ENCODE measurements at places on chromosomes 11 and 22.

- DNase-seq: no peak
These were observed 23.8 kb downstream of the KCNQ1 start for GRCh38 chr11:2468363-2469235.

DNA sequence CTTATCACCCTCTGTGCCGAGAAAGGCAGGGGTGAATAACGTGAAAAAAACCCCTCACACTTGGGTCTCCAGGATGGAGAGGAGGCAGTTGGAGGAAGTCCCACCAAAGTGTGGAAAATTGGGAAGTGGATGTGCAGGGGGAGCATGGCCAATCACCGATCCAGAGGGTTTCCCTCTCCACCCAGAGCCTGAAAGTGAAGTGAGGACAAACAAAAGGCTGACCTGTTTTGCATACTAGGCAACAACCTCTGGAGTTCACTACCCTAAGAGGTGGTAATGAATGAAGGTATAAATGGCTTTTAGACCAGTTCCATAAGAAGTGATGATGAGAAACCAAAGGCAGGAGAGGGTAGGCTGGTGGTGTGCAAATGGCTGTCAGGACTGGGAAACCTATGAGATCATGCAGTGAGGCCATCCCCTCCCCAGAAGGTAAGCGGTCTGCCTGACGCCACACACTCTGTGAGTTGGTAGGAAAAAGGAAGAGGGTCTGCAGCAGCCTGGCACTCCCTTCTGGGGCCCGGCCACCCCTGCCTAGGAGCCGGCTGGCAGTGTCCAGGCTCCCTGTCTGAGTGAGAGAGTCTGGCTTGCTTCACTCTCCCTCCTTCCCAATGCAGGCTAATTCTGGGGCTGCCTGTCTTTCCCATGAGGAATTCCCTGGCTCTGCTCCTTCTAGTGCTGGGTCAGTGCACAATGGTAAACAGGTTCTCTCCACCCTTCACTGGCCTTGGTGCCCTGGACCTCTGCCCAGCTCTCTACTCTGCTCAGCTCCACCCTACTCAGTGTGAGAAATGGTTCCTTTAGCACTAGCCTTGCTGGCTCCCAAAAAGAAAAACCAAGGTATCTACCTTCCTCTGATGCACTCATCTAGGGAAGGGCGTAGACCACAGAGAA lies 15.6 kb downstream of the TBC1D10A start:
- peak; percentile 88 for DNase-seq

- DNase-seq: no peak
These were observed 124.0 kb upstream of the RCN1 start for GRCh38 chr11:31966846-31967245.

- no peak for DNase-seq
These were observed 31.7 kb downstream of the LIF start for GRCh38 chr22:30214703-30215407.

GRCh38 chr11:129973068-129973467 lies 29.6 kb downstream of the PRDM10 start:
- DNase-seq: no peak

GRCh38 chr22:40235308-40235707 lies 57.6 kb downstream of the TNRC6B start:
- peak; percentile 25 for DNase-seq

DNA sequence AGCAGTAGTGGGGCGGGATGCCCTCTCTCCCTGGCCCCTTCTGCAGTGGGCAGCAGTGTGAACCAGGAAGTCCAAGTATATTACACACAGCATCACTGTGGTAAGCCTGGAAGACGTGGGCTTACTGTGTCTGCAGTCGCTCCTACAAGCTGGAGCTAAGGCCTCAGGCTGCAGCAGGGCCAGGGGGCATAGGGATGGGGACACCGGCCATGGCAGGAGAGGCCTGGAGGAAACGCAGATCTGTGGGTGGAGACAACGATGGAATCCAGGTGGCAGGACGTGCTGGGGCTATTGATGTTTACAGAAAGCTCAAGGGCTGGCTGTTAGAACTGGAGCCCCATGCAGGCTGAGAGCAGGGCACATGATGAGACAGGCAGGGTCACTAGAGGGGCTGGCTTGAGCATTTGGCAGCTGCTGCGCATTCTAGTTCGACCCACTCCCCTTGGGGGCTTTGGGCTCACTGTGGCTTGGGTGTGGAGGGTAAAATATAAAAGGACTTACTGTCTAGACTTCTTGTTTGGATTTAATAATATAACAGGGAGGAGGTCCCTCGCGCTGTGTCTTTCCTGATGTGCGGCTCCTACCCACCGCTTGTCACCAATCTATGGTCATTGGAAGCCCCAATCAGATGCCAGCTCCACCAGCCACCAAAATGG lies 539.5 kb downstream of the TBC1D22A start:
- DNase-seq: no peak

GRCh38 chr11:3043315-3043871 lies 13.8 kb downstream of the CARS1 start:
- DNase-seq: peak; percentile 90

DNA sequence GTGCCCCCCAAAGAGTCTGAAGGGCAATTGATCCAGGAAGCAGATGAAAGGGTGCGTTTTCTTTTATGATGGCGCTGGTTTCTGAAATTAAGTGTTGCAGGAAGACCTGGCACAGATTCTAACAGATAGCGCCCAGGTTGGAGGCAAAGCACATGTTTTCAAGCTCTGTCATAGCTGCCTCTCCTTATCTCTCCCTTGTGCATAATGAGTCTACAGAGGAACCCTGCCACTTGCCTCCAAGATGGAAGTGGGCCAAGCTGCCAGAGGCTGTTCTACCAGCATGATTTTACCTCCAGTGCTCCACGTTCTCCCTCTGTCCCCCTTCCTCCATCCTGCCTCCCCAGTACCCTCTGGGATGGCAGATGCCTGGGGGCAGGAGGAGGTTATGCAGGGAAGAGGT lies 30.0 kb upstream of the TLCD5 start:
- DNase-seq: no peak

- DNase-seq: no peak
These were observed 727 bp upstream of the CSDC2 start for GRCh38 chr22:41560095-41560471.

GRCh38 chr11:63870351-63871140 lies 31.6 kb downstream of the MARK2 start:
- no peak for DNase-seq

DNA sequence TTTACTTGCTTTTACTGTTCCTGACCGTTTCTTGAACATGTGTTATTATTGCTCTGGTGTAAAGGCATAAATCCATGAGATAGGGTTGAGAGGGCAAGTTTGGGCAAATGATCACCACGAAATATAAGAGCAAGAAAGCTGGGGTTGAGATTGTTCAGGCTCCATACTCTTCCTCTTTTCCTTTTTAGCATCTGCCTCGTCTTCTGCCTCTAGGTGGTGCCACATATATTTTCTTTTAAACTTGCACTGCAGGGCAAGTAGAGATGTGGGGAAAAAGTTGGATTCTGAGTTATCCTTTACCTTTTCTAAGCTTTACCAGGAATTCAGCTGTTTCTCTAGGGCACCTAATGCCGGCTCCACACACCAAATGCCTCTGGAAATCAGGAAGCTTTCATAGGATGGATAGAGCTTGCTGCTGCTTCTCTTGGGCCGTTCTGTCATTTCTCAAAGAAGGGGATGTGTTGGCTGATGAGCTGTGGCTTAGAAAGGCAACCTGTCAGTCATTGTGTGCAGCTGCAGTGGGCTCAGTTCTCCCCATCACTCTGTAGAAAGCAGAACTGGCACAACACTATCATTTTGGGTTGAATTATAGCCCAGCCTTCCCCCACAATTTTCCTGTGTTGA lies 98.2 kb downstream of the LDLRAD3 start:
- peak; percentile 39 for DNase-seq

GRCh38 chr11:12411393-12411792 lies 34.0 kb downstream of the PARVA start:
- DNase-seq: no peak

DNA sequence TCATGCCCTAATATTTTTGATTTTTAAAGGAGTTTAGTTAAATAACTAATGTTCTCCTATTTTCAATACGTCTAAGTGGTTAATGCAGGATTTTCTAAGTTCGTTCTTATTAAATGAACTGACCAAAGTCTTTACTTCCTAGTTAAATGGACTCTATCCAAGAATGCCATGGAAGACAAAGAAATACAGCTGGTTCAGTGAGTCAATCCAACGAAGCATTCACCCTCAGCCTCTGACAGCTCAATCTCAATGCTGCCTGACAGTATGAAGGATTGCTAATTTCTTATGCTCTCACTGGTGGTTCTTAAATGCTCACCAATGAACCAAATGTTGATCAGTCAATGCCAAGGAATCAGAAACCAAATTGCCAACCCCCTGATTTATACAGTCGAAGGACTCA lies 219.4 kb downstream of the CADM1 start:
- no peak for DNase-seq

DNA sequence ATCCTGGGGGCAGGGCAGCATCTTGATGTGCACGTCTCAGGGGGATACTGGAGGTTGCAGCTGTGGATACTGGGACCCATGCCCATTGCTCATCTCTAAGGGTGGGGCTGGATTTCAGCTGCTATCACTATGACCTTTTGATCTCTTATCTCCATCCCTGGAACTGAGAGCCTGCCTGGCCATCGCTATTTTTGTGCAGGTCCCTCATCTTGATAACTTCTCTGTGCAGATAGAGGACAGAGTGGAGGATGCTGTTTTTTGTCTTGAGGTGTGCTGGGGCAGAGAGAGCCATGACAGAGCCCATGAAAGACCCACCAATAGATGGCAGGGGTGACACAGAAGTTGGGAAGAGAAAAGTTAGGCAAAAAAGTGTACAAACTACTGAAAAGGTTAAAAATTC lies 5.1 kb upstream of the INSC start:
- no peak for DNase-seq

GRCh38 chr11:121757480-121758125 lies 304.8 kb upstream of the SORL1-AS1 start:
- no peak for DNase-seq

DNA sequence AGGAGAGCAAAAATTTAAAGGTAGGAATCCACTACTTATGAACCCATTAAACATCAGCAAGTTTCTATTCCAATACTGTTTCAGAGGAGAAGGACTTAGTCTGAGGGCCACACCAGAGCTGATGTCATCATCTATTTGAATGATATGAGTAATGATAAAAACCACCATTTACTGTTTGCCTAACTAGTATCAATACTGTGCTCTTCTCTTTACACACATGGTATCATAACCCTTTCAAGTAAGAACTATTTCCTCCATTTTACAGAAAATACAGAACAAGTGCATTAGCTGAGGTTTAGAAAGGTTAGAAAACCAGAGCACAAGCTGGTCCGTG lies 651.3 kb upstream of the KIRREL3 start:
- DNase-seq: no peak

GRCh38 chr22:47748271-47748670 lies 985.8 kb downstream of the TBC1D22A start:
- no peak for DNase-seq

GRCh38 chr11:133026952-133027351 lies 505.3 kb downstream of the OPCML start:
- no peak for DNase-seq

- DNase-seq: no peak
These were observed 220.2 kb upstream of the SNX19 start for GRCh38 chr11:131136486-131136885.

DNA sequence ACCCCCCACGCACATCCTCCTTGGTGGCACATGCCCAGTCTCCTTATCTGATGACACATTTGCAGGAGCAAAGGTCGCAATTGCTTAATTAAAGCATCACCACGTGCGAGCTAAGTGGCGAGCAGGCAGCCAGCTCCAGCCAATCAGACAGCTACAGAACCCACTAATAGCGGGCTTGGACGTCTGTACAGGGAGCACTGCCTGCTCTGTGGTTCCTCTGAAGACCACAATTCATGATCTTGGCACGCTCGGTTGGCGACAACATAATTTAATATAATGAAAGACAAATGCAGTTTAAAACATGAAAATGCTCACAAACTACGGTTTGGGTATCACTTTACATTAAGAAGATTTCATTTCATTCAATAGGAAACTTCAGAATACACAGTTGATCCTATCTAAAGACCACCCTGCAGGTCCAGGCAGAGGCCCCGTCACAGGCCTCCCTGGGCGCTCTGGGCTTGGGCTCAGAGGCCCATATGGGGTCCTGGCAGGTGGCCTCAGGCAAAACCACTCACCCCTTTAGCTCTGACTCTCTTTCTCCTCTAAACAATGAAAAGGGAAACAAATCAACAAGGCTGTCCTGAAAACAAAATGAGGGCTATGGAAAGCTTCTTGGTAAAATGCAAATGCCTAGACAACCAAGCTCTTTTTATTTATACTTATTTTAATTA lies 10.4 kb downstream of the PACSIN2 start:
- peak; percentile 73 for DNase-seq

DNA sequence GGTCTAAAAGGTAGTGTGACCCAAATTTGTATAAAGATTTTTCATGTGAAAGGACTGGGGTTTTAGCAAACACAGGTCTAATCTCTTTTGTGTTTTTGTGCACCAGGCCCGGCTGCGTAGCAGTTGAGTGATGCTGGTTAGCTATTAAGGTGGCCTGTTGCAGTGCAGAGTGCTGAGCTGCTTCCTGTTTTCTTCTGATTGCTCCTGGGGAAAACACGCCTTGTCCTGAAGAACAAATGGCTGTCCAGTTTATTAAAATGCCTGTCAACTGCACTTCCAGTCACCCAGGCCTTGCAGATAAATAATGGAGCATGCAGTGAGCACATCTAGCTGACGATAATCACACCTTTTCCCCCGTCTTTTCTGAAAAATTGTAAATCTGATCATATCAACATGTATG lies 1.8 kb downstream of the SRSF8 start:
- peak; percentile 81 for DNase-seq

DNA sequence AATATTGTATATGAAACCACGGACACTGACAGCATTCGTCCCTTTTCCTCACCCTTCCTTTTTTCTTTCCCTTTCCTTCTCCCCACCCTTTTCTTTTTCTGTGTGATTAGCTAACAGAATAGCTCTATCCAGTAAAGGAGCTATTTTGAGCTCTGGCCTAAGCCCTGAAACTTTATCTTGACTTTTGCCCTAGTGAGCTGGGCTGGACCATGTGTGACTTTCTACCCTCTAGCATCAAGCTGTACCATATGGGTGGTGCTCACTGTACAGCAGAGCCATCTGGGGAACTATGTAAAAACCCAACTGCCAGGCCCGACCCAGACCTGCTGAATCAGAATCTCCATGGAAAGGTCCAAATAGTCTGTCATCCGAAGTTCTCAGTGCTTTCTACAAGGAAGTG lies 21.9 kb upstream of the PANX1 start:
- no peak for DNase-seq

GRCh38 chr11:27619039-27619574 lies 81.1 kb downstream of the BDNF start:
- DNase-seq: peak; percentile 22

- no peak for DNase-seq
These were observed 5.8 kb downstream of the ARSA start for GRCh38 chr22:50621948-50622722.

Data from AG08395 (cell line).